ENCODE measurements at places on chromosomes 13 and 19.
A peak's percentile ranks its signal among the peaks of the same experiment; 100 is the strongest.

DNA sequence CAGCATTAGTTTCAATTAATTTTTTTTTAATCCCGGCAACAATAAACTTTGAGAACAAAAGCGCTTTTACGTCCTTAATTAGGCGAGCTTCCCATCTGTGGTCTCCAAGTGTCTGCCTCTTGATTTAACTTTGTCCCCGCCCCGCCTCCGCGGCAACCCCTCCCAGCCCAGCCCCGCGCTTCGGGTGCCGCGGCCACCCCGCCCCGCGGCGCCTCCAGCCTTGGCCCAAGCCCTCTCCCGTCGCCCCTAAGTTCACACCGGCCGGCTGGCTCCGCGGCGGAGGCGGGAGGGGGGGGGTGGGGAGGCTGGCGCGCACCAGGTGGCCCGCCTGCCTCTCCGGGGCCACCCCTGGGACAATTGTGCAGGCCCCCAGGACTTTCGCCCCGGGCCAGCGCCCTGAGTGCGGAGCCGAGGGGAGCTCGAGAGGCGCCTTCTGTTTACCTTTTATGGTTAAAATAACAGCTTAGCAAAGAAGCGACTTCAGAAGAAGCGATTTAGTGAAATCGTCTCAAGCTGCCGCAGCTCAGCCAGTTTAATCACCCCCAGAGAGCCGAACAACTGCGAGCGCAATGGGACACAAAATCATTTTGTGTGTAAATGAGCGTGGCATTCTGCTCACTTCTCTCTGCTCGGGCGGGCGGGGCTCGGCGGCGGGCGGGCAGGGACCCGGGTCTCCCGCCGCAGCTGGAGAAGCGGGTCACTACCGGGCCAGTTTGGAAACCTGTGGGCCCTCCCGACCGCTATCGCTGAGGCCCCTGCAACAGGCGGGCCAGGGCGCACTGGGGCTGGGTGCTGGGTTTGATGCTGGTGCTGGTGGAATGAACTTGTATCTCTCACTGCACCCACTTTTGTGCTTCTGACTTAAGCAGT is 1.4 kb downstream of the KCTD15 start:
- DNase-seq = peak; percentile 46

DNA sequence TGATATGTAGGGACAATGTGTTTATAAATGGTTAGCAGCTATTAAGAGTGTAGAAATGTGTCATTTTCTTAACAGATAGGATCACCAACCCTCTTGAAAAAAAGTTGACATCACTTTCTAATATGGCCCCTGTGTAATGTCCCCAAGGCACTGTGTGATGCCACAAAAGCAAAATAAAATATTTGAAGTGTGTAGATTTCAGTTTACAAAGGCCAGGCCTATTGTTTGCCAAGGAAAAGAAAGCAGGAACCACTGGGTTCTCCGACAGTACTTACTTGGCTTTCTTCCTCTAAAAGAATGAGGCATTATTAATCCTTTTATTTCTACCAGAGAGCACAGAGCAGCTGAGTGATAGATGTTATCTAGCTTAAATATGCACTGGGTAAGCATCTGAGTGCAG is 10.5 kb upstream of the GJA3 start:
- no peak for DNase-seq

DNA sequence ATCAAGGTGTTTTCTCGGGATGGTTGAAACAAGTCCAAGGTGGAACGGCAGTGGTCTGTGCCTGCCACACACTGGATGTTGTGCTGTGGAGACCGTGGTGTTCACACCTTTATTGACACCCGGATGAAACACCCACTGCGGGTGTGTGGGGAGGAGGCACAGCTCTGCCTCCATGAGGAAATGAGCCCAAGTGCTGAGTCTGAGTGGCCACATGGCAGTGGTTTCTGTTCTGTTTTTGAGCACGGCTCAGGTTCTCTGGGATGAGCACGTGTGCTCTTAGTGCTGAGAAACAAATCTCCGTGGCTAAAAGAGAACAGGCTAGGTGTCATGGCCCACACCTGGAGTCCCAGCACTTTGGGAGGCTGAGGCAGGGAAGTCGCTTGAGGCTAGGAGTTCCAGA is 29.5 kb downstream of the UPF1 start:
- DNase-seq = no peak

GRCh38 chr13:50887151-50887550 is 22.4 kb upstream of the RNASEH2B start:
- no peak for DNase-seq

GRCh38 chr13:95362666-95363065 is 61.4 kb upstream of the ABCC4 start:
- no peak for DNase-seq

Data from left lung (tissue), 14 donors.